NAMALWA (cell line): ENCODE measurements at places on chromosomes 16 and 17.
A peak's percentile ranks its signal among the peaks of the same experiment; 100 is the strongest.

- DNase-seq = no peak
Observed at GRCh38 chr16:549544-550263, 10.5 kb upstream of the PRR35 start.

- no peak for DNase-seq
Observed at GRCh38 chr17:32575852-32576251, 89.1 kb downstream of the CDK5R1 start.

DNA sequence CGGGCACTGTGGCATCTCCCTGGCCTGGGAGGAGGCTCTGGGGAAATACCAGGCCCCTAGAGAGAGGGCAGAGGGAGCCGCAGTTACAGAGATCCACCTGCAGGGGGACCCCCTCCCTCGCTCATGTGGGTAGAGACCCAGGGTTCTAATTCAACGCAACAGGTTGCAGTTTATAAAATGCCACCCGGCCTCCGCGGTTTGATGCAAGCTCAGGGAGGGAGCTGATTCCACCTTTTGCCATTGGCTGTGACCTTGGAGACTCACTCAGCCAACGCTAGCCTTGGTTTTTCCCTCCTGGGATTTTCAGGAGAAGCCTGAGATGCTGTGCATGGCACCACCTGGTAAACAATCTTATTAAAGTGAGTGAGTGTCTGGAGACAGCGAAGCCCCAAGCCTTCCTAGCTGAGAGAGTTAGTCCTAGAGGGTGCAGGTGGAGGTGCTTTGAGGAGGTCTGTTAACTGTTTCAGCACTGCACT lies 12.1 kb downstream of the TTLL6 start:
- peak; percentile 76 for DNase-seq

DNA sequence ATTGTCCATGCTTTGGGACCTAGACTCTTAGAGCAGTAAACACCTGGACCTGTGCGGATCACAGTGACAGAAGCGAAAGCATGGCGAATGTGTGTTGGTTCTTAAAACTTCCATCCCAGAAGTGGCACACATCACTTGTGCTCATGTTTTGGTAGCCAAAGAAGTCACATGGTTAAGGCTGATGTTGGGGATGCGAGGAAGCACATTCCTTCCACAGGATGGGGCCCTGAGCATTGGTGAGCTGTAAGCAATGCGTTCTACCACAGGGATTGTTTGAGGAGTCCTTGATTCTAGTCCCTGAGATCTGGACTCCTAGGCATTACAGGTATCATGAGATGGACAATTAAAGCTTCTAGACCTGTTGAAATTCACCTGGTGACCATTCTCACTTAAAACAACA lies 375.9 kb downstream of the UTP18 start:
- DNase-seq = no peak

- no peak for DNase-seq
Observed at GRCh38 chr17:45184144-45184543, 22.5 kb downstream of the HEXIM2 start.

GRCh38 chr17:16937431-16937830 lies 34.5 kb downstream of the TNFRSF13B start:
- no peak for DNase-seq

GRCh38 chr17:44795928-44796327 lies 34.2 kb downstream of the GJC1 start:
- no peak for DNase-seq

DNA sequence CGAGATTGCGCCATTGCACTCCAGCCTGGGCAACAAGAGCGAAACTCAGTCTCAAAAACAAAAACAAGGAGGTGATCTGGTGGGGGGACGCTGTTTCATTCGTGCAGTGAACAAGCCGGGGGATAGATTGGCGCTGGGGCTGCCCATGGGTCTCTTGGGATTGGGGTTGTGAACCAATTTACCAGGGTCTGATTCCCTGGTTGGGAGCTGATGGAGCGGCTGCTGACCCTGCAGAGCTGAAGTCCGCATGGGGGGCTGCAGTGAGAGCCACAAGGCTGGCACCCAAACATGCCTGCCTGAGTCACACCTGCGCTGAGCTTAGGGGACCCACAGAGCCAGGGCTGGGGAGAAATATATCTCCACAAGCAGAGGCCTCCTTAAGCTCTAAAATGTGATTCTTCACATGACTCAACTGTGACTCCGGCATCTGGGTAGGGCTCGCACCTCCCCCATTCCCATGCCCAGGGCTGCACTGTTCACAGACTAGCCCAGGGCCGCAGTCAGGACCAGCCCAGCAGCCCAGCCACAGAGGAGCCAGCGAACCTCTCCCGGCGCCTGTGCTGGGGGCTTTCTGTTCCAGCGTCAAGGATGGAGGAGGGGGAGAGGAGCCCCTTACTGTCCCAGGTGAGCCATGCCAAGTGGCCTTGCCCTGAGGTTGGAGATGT lies 5.0 kb downstream of the TSPAN10 start:
- no peak for DNase-seq

- DNase-seq = no peak
Observed at GRCh38 chr16:22969567-22969966, 155.6 kb downstream of the HS3ST2 start.

DNA sequence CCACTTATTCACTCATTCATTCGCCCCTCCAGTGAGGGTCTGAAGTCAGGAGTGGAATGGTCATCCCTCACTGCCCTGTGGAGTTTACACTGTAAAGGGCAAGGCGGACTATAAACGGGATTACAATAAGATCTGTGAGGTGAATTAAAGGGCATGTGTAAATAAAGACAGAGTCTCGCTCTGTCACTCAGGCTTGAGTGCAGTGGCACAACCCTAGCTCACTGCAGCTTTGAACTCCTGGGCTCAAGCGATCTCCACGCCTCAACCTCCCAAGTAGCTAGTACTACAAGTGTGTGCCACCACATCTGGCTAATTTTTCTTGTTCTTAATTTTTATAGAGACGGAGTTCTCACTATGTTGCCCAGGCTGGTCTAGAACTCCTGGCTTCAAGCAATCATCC lies 25.8 kb downstream of the GINS3 start:
- DNase-seq = peak; percentile 42

GRCh38 chr16:17417740-17418139 lies 53.0 kb downstream of the XYLT1 start:
- no peak for DNase-seq

GRCh38 chr17:16866436-16866835 lies 105.5 kb downstream of the TNFRSF13B start:
- DNase-seq = no peak

- no peak for DNase-seq
Observed at GRCh38 chr17:82831818-82832200, 8.0 kb downstream of the ZNF750 start.

GRCh38 chr17:55356434-55357328 lies 65.0 kb downstream of the MMD start:
- peak; percentile 89 for DNase-seq

- DNase-seq = no peak
Observed at GRCh38 chr16:89079434-89079980, 14.1 kb upstream of the ACSF3 start.

GRCh38 chr16:53502331-53503269 lies at the start of gene AKTIP:
TSS of gene AKTIP (minus strand) at chr16:53503209. CDS start at chr16:53500259, 2,950 bp downstream.
- peak; percentile 30 for DNase-seq

DNA sequence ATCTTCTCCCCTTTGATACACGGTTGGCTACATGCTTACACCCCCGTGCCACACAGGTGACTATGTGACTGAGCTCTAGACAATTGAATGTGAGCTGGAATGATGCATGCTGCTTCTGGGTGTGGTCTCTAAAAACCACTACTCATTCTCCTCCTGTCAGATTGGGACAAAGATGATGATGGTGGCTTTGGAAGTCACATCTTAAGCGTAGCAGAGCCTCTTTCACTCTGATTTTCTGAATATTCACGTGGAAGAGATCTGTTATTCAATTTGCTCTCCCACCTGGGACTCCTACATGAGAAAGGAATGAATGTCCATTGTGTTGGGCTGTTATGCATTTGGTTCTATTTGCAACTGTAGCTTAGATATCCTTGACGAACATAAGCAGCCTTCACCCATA lies 763.6 kb upstream of the EEF2KMT start:
- DNase-seq = no peak

- DNase-seq = no peak
Observed at GRCh38 chr17:65388911-65389310, 172.5 kb downstream of the AXIN2 start.

DNA sequence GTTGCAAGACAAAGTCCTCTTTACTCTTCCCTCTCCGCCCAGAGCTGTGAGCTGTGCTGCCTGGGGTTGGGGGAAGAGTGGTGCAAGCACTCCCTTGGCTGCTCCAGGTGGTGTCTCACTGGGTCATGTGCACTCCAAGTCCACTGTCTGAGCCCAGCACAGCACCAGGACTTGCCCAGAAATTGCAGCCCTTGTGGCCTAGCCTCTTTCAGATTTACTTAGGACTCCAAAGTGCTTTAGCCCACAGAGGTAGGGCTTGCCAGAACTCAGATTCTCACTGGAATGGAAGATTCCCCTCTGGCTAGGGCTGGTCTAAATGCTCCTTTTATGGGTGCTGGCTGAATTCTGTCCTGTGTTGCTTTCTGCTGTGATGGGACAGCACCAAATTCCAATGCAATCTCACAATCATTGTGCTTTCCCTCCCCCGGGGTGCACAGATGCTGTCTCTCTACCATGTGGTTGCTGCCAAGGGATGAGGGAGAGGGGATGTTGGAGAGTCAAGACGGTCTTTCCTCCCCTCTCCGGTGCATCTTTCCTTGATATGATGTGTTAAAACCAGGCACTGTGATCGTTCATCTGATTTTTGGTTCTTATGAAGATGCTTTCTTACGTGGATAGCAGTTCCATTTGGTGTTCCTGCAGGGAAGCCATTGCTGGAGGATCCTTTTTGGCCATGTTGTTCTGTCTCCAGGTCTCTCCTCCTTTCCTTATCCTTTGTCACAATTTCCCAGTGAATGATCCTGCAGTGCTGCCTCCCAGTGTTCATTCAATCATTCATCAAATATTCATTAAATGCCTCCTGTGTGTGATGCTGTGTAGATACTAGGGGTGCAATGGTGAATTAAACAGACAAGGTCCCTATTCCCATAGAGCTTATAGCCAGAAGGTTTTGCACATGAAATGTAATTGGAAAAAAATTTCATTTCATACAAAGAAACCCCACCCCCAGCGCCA lies 216.3 kb downstream of the SPECC1 start:
- no peak for DNase-seq

- peak; percentile 73 for DNase-seq
Observed at GRCh38 chr17:49365667-49366066, 3.6 kb upstream of the ZNF652 start.

GRCh38 chr16:11493531-11493929 lies 93.2 kb downstream of the LITAF start:
- no peak for DNase-seq

- no peak for DNase-seq
Observed at GRCh38 chr16:30541502-30542329, 7.1 kb upstream of the ZNF747 start.

DNA sequence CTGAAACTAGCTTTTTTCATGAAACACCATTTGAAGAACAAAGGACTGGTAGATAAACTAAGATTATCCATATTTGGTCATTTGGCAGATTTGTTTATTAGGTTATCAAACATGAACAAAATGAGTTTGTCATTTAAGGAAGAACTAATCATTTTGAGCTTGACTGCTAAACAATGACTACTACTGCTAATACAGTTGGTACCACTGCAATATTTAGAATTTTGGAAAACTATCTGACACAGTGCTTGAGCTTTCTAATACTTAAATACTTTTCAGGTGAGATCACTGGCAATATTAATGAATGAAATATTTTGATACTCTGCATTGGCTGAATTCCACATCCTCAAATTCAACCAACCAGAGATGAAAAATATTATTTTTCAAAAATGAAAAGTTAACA lies 47.2 kb downstream of the MED13 start:
- DNase-seq = no peak

GRCh38 chr17:68391561-68392268 lies 65.6 kb downstream of the WIPI1 start:
- DNase-seq = no peak

DNA sequence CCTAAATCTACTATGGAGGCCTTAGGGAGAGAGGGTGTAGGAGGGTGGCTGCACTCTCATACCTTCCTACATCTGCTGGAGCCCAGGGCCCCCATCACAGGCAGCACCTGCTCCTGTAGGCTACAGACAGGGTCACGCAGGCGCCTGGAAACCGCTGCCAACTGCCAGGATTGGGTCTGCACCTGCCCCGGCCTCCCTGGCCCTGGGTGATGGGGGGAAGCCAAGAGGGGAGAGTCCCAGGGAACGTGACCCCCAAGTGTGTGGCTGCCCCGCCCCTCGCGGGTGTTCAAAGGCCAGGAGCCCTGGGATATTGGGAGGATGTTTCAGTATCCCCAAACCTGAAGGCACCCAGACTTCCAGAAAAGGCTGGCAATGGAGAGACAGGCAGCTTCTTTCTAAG lies 5.6 kb upstream of the TEX19 start:
- DNase-seq = peak; percentile 66

- DNase-seq = no peak
Observed at GRCh38 chr16:77590707-77591106, 131.6 kb upstream of the NUDT7 start.

DNA sequence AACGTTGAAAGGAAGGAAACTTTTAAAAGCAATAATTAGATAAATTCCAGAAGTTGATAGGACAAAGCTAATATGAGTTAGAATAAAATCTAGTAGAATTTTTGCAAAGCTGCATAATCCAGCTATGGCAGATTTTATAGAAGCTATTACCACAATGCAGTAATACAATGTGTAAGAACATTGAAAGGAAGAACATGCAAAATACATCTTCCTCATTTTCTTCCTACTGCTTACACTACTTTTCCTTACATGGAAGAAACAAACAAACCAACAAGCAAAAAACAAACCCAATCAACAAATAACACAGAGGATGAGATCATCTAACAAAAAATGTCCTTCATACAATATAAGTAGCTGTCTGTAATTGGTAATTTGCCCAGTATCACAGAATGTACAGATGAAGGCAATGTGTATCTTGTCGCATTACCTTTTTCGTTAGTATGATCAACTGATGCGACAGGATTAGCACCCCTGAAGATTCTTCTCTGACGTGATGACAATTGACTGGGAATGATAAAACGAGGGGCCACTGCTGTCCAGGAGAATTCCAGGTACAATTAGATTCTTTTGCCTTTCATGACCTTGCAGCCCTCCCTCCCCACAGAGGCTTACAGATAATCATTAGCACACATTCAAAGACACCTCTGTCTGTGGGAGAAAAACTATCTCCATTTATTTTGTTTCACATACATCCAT lies 21.2 kb upstream of the LRRC37A start:
- DNase-seq = no peak

DNA sequence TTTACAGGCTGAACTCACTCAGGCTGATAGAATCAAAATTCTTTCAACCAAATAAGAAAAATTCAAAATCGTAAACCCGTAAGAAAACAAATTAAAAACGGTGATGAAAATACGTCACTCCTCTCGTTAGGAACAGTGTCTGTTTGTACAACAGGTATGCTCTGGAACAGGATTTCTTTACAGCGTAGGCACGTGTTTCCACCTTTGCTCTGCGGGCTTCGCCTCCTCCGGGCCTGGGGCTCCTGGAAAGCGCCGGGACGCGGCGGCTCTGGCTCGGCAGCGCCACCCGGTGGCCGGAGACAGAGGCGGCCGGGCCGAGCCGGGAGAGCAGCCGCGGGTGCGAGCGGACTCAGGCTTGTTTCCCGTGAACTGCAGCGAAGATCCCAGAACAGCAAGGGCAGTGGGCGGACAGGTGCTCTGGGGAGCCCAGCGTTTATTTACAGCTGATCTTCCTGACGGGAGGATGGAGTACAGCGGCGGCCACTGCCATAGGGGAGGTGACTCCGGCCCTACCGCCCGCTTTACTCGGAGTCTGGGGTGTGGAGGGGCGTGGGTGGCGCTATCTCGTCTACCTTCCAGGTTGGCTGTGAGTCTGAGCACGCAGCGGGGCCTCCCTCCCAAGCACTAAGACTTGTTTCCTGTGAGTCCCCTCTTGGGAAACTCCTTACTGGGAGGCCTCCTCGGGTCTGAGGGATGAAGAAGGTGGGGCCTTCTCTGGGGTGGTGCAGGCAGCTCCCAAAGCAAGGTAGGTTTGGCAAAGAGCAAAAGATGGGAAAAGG lies 40.5 kb upstream of the ATP2A3 start:
- peak; percentile 55 for DNase-seq
